ENCODE measurements at places on chromosomes 2 and 18. TPM values are rescaled to one million over a fixed set of nuclear protein-coding genes. Genes with fewer than 3 reads are reported as not detected.

Gene CDH2
- 0.67 TPM for total RNA-seq

Gene MYCN
- 0.20 TPM for total RNA-seq

Gene CD28
- 1.8 TPM for total RNA-seq

DNA sequence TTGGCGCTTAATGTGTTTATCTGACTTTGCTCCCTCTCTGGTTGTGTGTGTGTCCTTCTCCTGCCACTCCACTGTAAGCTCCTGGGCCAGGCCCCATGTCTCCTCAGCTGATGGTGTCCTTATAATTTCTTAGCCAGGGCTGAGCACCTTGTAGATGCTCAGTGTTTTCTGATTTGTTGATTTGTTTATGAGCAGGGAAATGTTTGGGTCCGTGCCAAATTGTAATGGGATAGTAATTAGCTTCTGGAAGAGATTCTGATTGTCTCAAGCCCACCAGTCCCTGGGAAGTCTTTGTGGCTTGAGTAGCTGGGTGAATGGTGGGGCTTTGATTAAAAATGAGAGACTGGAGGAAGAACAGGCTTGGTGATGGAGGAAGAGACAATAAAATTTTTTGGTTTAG is 270.5 kb downstream of the MYCN start:
- no peak overlapping the region for H3K4me3 ChIP-seq
- no peaks in the 10 kb centered on the region for H3K27me3 ChIP-seq
- no peaks in the 10 kb centered on the region for H3K36me3 ChIP-seq
- no peak overlapping the region for H3K27ac ChIP-seq
- H3K4me1 ChIP-seq, result no peaks in the 10 kb centered on the region

GRCh38 chr2:150417278-150417677 is 70.2 kb downstream of the RND3 start:
- H3K27ac ChIP-seq, result no peak overlapping the region
- no peaks in the 10 kb centered on the region for H3K36me3 ChIP-seq
- H3K4me1 ChIP-seq, result no peaks in the 10 kb centered on the region
- no peak for DNase-seq
- no peak overlapping the region for H3K4me3 ChIP-seq
